NCI-H526 treated with DMSO at 0.1 percent for 48 hours (cell line): ENCODE measurements at places on chromosomes 3 and 15.

- no peak for DNase-seq
These were observed 77.4 kb upstream of the PRR20G start for GRCh38 chr3:127365163-127365798.

DNA sequence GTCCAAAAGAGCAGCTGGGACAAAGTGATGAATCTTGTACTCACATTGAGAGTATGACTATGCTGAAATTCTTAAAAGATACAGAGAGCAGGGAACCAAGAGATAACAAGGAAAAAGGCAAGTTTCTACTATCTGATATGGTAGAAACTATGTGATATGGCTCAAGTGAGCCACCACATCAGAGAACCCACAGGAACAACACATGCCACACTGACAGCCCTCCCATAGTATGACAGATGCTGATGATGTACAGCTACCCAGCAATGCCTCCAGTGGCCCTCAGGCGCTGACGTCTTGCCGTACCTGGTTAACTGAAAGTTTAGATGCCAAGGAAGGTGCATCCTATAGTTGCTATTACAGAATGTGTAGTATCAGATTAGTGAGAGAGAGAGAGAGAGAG lies 42.4 kb downstream of the CHAC1 start:
- DNase-seq: no peak

DNA sequence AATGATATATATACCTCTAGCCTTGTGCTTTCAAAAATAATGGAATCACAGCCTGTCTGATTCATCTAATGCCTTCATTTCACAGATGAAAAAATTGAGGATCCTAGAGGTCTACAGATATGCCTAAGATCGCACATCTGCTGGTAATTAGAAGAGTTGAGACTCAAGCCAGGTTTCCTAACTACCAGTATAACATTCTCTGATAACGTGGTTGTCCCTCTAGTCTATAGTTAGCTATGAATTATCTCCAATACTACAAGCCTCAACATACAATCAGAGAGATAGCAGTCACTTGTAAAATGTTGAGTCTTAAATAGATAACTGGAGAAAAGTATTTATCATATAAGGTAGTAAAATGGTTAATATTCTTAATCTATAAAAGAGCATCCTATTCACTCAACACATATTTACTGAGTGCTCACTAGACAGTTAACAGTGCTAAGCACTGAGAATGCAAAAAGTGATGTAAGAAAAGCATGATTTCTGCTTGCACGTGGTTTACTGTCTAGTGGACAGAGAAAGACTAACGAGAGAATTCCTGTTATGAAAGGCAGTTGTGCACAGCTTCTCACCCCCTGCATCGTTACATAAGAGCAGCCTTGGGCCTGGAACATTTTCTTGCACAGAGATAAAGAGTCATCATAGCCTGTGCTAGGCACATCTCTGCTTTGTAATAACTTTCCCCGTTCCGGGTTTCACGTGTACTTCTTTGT lies 4.9 kb upstream of the ENTPD3 start:
- DNase-seq: no peak

GRCh38 chr15:100291106-100291505 lies 50.7 kb downstream of the ADAMTS17 start:
- DNase-seq: no peak

DNA sequence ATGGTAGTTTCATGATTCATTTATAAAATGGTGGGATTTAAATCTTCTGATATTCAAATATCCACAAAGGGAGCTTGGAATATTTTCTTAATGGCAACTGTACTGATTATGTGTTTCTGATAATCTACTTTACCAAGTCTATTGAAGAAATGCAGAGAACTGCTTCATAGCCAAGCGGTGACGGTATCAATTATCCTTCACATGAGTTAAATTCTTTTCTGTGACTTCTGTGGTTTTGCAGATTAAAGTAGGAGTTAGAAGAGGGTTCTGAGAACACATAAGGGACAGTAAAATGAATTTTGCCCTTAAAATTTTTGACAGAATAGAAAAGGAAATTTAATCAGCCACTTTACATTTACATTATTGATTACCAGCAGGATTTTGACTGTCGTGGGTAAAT lies 563.2 kb downstream of the GBE1 start:
- no peak for DNase-seq

DNA sequence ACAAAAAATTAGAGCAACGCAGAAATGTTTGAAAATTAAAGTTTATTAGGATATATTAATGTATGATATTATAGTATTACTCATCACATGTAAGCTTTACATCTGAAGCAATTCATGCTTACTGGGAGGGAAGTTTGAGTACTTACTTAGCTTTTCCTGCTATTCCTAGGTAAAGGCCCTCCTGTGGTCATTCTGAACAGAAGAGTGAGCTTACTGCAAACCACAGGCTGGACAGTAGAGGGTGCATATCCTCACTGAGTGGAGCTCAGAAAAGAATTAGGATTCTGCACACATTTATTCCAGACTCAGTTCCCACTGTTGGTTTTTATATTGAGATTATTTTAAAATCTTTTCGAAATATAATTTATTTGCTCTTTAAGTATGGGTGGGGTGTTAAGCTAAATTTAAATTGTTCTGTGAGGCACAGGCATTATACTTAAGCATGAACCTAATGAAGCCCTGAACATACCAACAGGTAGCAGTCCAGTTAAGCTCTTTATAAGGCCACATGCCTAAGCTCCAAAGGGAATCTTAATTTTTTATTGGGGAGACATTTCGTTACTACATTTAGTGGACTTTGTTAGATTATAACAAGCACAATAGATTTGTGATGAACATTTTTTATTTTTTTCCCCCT lies 10.2 kb downstream of the MRPS22 start:
- peak; percentile 12 for DNase-seq

DNA sequence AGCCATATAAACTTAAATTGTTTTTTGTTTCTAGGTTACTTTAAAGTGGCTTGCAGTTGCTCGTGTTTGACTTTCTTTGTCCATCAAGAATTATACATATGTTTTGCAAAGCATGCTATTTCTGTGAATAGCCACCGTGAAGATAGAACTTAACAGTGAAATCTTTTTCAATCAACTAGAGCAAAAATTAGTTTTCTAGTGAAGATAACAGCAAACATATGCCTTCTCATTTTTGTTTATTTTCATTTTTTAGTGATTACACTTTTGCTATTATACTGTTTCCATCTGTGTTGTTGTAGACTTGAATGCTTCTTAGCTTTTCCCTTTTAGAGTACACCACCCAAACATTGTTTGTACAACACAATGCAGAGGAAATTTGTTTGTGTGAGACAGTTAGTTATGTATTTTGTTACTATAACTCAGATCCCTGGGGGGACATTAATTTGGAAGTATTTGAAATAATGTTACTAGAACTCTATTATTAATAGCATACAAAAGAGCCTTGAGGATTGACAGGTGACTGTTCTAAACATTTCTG lies 62.8 kb downstream of the CRYBG3 start:
- no peak for DNase-seq

- DNase-seq: peak; percentile 73
These were observed 6.2 kb upstream of the MAP1A start for GRCh38 chr15:43511012-43511885.
